ENCODE measurements at places on chromosomes 1 and 21.

DNA sequence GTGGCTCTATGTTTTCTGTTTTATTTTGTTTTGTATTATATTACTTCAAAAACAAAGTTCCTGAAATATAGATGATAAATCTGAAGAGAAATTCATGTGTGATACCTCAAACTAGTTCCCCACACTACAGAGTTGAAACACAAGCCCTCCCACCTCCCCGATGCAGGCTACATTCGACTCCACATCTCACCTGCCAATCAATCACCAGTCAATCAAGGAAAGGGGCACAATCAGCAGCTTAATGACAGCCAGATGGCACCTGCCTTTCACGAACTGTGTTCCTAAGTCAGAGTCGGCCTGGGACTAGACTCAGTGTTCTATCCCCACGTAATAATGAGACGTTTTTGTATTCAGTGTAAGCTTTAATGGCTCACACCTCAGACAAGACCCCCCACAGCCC lies 313.4 kb downstream of the SPATA17 start:
- no peak for DNase-seq

DNA sequence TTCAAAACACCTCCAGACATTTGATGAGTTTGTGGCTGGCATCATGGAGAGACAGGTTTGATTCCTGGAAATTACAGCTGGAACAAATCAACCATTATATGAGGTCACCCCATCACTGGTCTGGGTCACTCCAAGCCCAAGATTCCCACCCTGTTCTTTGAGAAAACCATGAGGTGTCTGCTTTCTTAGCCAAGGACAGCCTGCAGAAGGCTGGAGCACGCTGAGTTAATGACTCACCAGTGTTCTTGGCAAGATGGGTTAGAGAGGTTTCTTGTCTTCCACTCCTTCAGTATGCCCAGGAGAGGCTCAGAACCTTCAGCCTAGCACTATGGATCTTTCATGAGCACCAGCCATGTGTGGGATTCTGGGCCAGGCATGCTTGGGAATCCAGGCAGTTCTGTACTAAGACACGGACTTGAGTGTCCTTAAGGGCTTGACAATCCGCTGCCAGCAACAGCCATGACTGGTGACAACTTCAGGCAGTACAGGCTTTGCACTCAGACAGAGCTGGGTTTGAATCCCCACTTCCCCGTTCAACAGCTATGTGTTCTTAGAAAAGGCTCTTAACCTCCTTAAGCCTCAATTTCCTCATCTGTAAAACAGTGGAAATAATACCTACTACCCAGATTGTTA lies 43.9 kb downstream of the GRHL3 start:
- DNase-seq: no peak

GRCh38 chr1:214453109-214453722 lies 98.2 kb downstream of the PTPN14 start:
- DNase-seq: no peak

- no peak for DNase-seq
Observed at GRCh38 chr1:51238034-51238403, 1.9 kb downstream of the RNF11 start.

- DNase-seq: no peak
Observed at GRCh38 chr1:163922743-163923201, 601.0 kb downstream of the NUF2 start.

GRCh38 chr1:169009666-169010065 lies 96.8 kb upstream of the ATP1B1 start:
- DNase-seq: no peak
